ENCODE measurements at places on chromosomes 11 and 22. TPM values are rescaled to one million over a fixed set of nuclear protein-coding genes. Genes with fewer than 3 reads are reported as not detected.
A peak's percentile ranks its signal among the peaks of the same experiment; 100 is the strongest.

GRCh38 chr22:24450610-24451009 is 23.2 kb downstream of the ADORA2A start:
- no peak for DNase-seq

GRCh38 chr11:61771985-61772455 is 19.6 kb downstream of the MYRF start:
- DNase-seq = no peak

DNA sequence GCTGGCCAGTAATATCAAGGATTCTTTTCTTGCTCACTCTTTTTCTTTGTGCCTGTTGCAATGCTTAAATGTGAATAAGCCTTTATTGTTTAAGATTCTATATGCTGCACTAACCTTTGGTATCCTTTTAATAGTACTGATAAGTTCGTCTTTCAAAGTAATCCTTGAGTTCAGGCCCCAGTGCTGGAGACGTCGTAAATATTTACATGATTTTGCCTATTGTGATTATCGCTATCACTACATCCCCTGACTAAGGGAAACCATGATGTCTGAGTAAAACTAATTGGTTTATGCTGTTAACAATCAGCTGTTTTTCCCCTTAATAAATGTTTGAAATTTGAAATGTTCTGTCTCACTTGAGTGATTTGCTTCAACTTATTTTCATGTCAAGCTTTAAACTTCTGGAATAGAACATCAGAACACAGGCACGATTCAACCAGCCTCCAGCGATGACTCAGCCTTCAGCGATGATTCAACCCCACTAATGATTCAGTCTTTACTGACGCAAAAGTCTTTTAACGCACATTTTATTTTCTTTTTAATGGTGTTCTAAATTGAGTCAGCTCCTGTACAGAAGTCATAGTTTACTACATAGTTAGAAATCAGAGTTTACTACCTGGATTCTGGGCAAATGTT is 3.9 kb downstream of the HTATIP2 start:
- peak; percentile 71 for DNase-seq

GRCh38 chr11:28962502-28962901 is 854.3 kb downstream of the METTL15 start:
- no peak for DNase-seq

GRCh38 chr11:122494221-122494620 is 161.3 kb upstream of the UBASH3B start:
- no peak for DNase-seq

- peak; percentile 4 for DNase-seq
These were observed 851.1 kb upstream of the RAG2 start for GRCh38 chr11:37449146-37449545.

- DNase-seq = no peak
These were observed 65.0 kb upstream of the TTC12 start for GRCh38 chr11:113249491-113249763.

- no peak for DNase-seq
These were observed 11.5 kb downstream of the PARVG start for GRCh38 chr22:44192098-44192815.

GRCh38 chr11:117979481-117980211 is 6.5 kb upstream of the IL10RA start:
- no peak for DNase-seq

- no peak for DNase-seq
These were observed 10.5 kb upstream of the RPS19BP1 start for GRCh38 chr22:39543095-39543494.

DNA sequence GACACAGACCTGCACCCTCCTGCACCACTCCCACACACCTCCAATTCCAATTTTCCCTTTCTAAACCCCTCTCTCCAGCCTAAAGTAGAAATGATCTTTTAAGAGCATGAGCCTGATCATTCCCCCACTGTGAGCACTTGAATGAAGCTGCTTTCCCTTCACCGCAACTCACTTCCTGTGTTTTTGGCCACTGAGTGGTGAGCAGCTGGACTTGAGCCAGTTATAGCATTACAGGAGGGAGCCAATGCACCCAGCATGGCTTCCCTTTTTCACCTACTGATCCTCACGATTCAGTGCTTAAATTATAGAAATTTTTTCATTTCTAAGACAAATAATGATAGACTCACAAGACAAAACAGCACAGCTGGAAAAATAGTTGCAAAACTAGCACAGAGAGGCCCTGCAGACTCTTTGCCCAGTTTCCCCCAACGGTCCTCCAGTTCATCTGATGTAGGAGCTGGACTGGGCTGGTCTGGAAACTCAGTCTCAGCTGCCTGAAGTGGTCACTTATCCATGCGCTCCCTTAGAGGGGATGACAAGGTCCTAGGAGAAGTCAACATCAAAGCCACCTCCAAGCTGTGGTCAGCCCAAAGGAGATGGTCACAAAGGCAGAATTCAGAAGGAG is 9.7 kb upstream of the APOL4 start:
- no peak for DNase-seq

- no peak for DNase-seq
These were observed 13.6 kb upstream of the GALNT18 start for GRCh38 chr11:11635443-11635842.

DNA sequence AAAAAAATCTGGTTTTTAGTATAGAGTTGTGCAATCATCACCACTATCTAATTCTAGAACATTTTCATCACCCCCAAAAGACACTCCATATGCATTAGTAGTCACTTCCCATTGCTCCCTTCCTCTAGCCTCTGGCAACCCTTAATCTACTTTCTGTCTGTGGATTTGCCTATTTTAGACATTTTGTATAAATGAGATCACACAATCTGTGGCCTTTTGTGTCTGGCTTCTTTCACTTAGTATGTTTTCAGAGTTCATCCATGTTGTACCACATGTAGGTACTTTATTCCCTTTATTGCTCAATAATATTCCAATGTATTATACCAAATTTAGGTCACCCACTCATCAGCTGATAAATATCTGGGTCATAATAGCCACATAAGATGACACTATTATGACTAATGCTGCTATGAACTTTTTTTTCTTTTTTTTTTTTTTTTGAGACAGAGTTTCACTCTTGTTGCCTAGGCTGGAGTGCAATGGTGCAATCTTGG is 67.5 kb upstream of the SCUBE2 start:
- no peak for DNase-seq

- no peak for DNase-seq
These were observed 234.1 kb downstream of the BUD13 start for GRCh38 chr11:116538677-116539076.

DNA sequence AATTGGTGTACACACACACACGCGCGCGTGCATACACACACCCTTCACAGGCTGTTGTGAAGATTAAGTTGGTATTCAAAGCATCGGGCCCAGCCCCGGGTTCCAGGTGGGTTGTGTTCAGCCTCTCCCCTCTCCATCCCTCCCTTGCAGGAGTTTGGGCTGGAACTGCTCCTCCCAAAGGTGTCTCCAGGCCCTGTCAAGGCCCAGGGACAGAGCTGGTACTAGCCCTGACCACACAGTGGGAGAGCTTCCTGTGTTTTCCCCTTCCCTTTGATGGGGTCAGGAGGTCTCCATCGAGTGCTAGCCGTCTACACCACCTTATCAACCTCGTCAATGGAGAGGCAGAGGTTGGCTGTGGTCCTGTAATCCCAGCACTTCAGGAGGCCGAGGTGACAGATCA is 36.5 kb upstream of the CSNK1E start:
- DNase-seq = no peak

DNA sequence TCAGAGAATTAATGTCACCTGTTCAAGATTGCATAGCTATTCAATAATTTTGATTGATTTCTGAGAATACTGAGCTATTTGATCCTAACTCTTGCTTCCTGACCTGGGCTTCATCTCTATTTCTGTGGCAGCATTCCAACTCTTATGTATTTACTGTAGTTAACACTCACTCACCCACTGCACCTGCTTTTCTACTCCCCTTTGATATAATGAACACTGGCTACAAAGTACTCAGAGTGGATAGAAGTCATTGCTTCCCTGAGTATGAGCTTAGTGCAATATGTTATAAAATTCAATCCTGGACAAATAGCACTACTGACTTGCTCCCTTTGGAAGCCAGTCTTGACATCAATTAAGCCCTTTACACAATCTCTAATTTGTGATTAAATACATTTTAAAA is 117.2 kb downstream of the APIP start:
- DNase-seq = no peak

DNA sequence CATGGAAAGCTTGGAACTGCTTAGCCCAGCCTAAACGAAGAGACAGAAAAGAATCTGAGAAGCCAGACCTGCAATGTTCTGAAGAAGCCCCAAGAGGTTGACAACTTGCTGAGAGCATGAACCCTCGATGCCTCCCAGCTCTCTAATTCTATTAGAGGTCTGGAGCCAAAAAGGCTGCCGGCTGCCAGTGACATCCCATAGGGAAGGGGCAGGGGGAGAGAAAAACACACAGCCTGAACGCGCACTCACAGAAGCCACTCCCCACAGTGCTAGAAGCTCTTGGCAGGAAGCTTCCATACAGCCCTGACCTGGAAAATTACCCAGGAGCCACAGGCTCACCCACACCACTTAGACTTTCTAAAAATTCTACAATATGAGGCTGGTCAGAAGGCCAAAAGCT is 18.3 kb downstream of the POLDIP3 start:
- DNase-seq = no peak

- peak; percentile 65 for DNase-seq
These were observed 15.8 kb upstream of the EHD1 start for GRCh38 chr11:64894070-64894811.

- DNase-seq = no peak
These were observed 129.4 kb downstream of the CCDC34 start for GRCh38 chr11:27233654-27234042.

- DNase-seq = peak; percentile 72
These were observed 26.8 kb downstream of the RPL3 start for GRCh38 chr22:39292561-39293074.

DNA sequence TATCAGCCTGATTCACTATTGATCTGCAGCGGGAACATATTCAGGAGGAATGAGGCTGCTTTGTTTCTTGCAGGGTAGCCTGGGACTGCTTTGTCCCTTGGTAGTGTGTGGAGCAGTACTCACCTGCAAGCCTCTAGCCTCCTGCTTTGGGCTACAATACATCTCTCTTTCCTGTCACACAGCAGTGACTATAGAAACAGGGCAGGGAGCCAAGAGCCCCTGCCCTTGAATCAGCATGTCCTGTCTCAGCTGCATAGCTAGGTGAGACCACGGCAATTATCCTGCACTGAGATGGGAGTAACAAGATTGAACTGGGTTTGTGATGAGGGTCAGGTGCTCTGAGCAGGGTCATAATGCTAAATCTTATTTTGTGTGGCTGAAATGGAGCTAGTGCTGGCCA is 191.9 kb downstream of the NELL1 start:
- DNase-seq = no peak

- no peak for DNase-seq
These were observed 50.1 kb downstream of the RELT start for GRCh38 chr11:73426219-73426850.

DNA sequence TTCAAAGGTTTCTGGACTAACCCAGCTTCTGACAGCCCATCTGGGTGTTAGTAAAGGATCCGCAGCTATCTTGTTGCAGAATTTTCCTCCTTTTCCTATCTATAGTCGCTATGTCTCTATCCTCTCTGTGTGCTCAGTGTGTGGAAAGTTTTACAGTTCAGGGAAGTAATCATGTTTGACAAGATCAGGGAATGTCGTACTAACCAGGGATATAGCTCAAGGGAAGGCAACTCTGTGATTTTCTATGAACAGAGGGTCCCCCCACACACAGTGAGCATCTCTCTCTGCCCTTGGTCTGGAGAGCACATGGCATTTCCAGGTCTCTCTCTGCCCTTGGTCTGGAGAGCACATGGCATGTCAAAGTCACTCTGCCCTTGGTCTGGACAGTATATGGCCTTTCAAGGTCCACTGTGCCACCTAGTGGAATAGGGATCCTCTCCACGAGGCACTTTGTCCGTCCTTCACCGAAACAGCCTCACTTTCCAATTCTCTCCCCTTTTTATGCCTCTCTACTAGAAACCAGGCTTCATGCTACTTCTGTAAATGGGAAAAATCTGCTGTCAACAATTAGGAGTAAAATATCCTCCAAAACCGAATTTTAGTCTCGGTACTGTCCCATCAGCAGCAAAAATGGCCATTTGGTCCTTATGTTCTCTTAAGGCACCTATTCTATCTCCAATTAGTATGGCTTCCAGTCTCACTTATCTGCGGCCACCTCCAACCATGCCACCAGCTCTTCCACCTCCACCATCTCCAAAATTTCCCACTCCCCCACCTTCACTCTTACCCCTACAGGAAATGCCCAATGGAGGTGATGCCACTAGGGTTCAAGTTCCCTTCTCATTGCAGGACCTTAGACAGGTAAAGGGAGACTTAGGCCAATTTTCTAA is 88.7 kb downstream of the IGLL5 start:
- no peak for DNase-seq

DNA sequence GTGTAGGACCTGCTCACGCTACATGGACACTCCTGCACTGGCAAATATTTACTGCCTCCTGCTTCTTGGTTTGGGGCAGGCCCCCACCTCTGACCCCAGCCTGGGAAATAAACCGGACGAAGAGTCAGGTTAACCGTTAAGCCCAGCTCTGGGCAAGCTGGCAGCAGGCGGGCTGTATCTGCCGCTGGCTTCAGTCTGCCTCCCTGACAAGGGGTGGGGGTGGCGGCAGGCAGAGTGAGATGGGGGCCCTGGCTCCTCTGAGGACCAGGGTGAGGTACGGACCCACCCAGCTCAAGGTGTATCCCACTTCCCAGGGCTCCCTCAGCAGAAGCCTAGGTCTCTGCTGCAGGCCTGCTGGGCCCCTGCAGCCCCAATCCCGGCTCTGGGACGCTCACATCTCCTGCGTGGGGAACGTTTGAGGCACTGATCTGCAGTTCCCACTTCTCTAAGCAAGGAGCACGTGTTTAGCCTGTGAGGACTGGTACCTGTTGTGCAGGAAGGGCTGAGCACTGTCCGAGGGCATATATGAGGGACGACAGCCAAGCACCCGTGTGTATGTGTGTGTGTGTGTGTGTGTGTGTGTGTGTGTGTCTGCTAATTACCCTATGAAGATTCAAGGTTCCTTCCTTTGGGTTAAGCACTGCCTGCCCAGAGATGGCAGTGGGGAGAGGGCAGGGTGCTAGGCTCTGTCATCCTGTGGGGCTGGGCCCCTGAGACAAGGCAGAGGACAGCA is 1.1 kb upstream of the LRRC75B start:
- no peak for DNase-seq

The MS4A6A gene
- total RNA-seq = not detected

The GAB4 gene
- not detected for total RNA-seq

The CSNK2A3 gene
- total RNA-seq = 1.3 TPM

The VSIG10L2 gene
- not detected for total RNA-seq

The LDLRAD3 gene
- 10.7 TPM for total RNA-seq

The TESMIN gene
- total RNA-seq = 5.1 TPM

The DNAJB7 gene
- not detected for total RNA-seq

The CD6 gene
- total RNA-seq = not detected

The BLID gene
- total RNA-seq = not detected

The HEPHL1 gene
- not detected for total RNA-seq

The FIBIN gene
- total RNA-seq = not detected

The ENDOD1 gene
- total RNA-seq = 8.9 TPM

The CRYBB3 gene
- not detected for total RNA-seq

The MRE11 gene
- 13.7 TPM for total RNA-seq
